SK-N-DZ (cell line): ENCODE measurements at places on chromosomes 13 and 19.

- DNase-seq = no peak
These were observed 77.3 kb upstream of the GPR183 start for GRCh38 chr13:99384468-99384867.

DNA sequence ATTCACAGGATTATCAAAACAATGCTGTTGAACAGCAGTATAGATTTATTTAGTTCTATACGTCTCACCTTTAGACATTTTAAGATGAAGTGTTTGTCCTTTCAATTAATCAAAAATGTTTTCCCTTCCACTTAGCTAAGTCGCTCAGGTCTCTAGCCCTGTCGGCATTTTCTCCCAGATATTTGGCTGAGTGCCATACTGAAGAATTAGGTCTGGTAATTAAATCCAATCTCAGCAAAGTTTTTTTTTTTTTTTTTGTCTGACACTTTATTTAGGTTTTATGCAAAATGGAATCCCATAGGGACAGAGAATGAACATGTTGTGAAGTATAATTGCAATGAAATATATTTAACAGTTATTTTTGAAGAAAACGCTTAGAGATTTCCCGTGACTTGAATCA, 44.1 kb downstream of the RFC3 start:
- DNase-seq = no peak

DNA sequence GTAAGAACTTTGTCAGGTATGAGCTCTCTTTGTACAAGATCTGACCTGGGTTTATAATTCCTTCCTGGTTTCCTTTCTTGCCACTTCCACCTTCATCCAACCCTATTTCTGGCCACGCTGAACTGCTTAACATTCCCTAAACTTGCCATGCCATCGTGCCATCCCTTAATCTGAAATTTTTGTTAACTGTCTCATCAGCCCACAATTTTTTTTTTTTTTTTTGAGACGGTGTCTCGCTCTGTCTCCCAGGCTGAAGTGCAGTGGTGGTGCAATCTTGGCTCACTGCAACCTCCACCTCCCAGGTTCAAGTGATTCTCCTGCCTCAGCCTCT, 144.6 kb downstream of the GGACT start:
- no peak for DNase-seq

DNA sequence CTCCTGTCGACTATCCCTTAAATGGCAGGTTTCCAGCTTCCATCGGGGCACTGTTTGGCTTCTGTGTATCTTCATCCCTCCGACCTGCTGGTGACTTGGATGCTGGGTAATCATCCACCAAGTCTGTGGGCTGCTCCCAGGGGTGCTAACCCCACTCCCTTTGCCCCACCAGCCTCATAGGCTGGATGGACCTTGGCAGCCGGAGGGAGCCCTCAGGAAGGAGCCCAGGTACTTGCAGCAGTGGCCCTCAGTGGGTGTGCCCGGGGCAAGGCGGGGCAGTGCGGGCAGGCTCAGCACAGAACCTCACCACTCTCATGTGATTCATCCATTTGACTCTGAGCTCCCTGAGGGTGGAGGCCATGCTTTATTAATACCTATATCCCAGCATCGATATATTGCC, 27.4 kb upstream of the TUBGCP3 start:
- DNase-seq = no peak

DNA sequence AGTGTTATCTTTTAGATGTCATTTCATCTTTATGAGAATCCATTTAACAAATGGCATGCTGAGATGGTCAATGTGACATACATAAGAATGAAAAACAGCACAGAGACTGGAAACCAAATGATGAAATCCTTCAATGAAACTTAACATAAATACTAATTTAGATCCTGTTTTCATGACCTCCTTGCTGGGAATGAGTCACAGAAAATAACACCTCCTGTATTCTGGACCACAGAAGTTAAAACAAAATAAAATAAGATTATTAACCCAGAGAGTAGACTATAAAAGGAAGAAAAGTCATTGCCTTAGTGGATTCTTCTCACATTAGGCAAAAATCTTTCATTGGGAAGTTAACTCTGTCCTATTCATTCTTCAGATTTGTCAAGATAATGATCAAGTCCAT, 1.6 kb downstream of the DIAPH3 start:
- DNase-seq = no peak
